Activated T-cell treated with anti-CD3 and anti-CD28 coated beads for 1 hour (primary cell): ENCODE measurements at places on chromosomes 11 and 22.

DNA sequence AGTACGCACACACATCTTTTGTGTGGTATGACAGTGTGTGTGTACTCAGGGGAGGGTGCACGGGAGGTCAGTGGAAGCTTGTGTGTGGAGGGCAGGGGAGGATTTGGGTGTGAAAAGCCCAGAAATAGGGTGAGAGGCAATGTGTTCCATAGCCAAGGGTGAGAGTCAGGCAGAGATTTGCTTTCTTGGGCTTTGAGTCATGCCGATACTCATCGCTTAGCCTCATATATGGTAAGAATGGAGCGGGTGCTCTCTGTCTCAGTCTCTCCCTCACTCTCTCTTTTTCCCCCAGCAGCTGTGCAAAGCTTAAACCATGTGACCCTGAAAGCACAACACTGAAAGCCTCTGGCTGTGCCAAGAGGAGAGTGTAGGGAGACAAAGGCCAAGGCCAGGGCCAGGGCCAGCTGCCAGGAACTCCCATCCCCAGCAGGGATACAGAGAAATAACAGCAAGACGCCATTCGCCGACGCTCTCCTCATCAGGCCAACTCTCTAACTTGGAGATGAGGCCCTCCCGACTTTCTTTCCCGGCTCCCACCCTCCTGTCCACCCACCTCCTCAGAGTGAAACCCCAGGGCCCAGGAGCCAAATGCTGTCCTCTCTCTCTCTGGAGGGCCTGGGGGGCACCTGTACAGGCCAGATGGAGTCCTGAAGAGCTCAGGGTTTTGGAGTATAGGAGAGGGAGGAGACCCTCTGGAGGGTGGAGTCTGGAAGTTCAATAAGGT lies 20.3 kb upstream of the MICAL3 start:
- no peak for DNase-seq

DNA sequence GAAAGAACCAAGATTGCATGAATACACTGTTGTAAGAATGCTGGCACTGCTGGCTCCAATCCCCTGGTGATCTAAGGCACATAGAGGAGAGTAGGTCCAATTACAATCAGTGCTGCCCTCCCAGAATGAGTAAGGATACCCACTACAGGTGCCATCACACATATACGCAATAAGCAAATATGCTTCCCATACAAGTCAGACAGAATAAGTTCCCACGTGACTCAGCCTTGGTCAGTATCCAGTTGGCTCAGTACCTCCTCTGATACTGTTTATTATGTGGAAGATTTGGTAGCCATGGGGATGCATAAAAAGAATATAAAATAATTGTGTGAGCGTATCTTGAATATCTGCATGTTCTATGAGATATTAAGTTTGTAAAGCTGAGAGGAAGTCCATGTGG lies 8.9 kb upstream of the OR2D3 start:
- no peak for DNase-seq

DNA sequence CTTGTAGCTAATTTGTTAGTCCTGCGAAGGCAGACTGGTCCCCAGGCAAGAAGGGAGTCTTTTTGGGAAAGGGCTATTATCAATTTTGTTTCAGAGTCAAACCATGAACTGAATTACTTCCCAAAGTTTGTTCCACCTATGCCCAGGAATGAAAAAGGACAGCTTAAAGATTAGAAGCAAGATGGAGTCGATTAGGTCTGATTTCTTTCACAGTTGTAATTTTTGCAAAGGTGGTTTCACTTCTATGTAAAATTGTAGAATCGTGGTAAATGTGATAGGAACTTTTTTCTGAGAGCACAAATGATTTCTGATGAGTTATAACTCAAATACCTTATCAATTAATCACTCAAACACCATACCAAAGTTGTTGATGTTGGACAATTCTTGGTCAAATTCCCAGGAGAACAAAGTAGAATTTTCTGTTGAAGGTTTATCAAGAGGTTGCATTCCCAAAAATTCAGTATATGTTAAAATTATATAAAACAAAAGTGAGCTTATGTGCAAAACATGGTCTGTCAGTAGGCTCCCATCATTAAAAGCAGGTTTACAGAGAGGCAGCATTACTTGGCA lies 2.9 kb upstream of the CTSC start:
- DNase-seq: no peak

- DNase-seq: no peak
Observed at GRCh38 chr11:115659061-115659963, 155.1 kb upstream of the CADM1 start.

GRCh38 chr11:70651031-70651430 lies 252.7 kb downstream of the CTTN start:
- no peak for DNase-seq

DNA sequence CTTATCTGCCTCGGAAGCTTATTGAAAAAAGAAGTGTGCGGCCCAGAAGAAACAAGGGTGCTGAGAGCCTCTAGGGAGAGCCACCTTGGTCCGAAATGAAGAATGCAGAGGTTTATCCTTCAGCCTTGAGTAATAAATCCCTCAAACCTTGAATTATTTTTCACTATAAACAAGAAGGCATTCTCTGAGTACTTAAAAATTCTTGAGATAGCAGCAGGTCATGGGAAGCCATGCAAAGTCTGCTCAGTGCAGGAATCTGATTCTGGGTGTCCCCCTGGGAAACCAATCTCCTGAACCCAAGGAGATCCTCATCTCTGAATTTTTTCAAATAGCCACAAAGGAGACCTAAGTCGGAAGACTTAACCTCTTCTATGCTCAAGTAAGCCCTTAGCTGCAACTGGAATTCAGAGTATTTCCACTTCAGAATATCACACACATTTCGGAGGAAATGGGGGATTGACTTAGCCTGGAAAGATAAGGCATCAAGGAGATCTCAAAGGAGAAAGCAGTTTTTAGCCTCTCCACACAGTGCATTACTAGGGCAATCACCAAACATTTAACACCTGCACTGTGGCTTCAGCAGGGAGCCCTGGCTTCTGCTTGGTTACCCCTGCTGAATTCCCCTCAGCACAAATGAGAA lies 365.0 kb downstream of the ETS1 start:
- no peak for DNase-seq

DNA sequence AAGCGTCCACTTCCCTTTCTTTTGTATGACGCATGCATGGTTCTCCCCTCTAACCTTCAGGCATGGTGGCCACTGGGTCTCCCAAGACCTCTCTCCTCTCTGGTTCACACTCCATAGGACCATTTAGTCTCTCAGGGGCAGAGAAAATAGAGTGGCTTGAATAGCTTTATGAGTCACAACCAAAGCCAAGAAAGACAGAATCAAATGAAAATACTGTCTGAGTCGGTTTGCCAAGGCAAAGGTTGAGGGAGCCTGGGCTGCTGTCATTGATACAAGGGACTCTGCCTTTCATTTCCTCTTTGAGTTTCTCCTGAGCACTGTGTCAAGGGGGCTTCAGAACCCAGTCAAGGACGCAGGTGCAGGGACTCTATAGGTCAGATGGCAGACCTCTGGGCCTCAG lies 44.2 kb downstream of the TENM4 start:
- no peak for DNase-seq

- DNase-seq: no peak
Observed at GRCh38 chr22:37141476-37141875, 8.2 kb downstream of the IL2RB start.

DNA sequence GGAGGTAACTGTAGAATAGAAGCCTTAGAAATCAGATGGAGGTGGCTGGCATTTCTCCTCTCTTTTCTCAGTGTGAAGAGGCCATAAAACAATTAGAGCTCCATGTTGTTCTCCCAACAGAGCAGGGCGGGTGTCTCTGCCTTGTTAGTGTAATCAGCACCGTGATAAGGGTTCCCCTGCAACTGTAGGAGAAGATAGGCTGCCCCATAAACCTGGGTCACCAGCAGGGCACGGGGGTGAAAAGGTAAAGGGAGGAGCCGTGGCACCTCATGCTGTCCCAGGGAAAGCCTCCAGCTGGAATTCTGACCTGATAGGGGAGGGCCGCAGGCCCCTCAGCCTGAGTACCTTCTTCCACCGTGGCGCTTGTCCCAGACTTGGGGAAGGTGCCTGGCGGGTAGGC lies 68.7 kb downstream of the ISX start:
- no peak for DNase-seq

DNA sequence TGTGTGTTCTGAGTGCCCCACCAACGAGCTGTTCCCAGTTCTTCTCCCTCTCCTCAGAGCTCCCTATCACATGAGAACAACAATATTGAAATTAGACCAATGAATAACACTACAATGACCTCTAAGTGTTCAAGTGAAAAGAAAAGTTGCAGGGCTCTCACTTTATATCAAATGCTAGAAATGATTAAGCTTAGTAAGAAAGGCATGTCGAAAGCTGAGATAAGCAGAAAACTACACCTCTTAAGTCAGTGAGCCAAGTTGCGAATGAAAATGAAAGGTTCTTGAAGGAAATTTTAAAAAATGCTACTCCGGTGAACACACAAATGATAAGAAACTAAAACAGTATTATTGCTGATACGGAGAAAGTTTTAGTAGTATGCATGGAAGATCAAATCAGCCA lies 199.8 kb downstream of the GUCY1A2 start:
- no peak for DNase-seq

- DNase-seq: no peak
Observed at GRCh38 chr11:86415026-86415425, 40.3 kb downstream of the CCDC81 start.

- DNase-seq: no peak
Observed at GRCh38 chr11:28826807-28827206, 718.6 kb downstream of the METTL15 start.

- no peak for DNase-seq
Observed at GRCh38 chr11:63911440-63911839, 5.5 kb downstream of the RCOR2 start.

- no peak for DNase-seq
Observed at GRCh38 chr22:20862540-20862939, 3.7 kb downstream of the SNAP29 start.

DNA sequence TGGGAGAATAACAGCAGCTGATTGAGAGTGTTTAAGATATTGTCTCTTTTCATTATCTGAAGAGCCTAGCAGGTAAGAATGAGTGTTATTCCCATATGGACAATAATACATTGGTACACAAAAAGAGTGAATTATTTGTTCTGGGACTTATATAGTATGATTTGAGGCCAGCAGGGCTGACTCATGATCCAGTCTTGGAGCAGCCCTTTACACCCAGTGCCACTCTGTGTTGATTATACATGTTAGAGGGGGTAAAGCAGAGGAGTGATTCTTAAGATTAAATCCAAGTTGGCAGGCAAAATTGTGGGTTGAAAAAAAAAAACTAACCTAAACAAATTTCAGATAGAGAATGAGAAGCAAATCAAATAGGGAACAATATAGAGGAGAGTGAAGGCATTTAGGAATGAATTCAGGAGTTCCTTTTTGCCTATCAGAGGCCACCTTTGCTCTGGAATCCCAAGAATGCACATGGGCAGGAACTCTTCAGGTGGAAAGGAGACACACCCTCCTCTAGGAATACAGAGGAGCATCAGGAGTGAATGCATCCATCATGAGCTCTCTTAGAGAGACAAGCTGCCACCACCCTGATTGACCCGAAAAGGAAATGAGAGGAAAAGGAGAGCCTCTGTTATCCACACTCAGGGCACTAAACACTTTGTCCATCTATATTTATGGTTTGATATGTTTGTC lies 19.2 kb upstream of the MRGPRX1 start:
- no peak for DNase-seq
